ENCODE measurements at places on chromosomes 7 and 10.

GRCh38 chr10:114306116-114306973 lies 67.3 kb downstream of the VWA2 start:
- peak; percentile 73 for DNase-seq

DNA sequence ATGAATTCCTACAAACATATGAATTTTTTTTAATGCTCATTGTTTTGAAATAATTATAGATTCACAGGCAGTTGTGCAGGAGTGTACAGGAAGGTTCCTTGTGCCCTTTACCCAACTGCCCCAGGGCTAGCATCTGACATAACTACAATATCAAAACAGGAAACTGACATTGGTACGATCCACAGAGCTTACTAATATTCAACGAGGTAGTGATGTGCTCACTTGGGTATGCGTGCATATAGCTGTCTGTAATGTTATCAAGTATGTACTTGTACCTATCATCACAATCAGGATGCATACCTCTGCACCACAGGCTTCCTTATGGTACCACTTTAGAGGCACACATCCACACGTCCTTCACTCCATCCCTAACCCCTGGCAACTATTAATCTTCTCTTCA lies 68.3 kb downstream of the BMS1 start:
- peak; percentile 7 for DNase-seq

- DNase-seq: no peak
These were observed 70.0 kb downstream of the CRTAC1 start for GRCh38 chr10:97960269-97961056.

GRCh38 chr10:69757553-69758309 lies 44.0 kb upstream of the COL13A1 start:
- DNase-seq: peak; percentile 63

DNA sequence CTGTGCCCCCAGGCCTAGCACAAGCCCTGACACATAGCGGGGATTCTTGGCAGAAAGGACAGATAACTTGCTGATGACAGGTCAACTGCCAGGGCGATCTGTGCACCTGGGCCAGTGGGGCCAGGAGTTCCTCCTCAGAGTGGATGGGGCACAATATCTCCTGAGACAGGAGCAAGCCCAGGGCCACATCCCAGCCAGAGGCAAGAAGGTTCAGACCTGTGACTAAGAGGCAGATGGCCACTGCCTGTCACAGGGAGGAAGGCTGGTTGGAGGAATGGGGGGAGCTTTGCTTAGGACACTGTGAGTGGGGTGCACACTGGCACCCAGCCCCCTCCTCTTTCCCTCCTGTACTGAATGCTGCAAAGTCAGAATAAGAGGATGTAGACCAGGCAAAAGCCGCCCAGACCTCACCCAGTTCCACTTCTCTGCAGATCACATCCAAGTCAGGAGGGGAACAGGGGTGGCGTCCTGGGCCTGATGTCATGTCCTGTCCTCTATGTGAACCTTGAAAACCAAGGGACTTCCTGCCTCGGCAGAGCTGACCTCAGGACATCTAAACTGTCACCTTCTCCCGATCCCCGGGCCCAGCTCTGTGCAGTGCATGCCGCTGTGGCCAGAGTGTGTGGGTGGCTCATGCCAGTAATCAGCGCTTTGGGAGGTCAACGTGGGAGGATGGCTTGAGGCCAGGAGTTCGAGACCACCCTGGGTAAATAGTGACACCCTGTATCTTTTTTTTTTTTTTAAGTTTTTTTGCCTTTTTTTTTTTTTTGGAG lies 1.3 kb downstream of the GUSB start:
- DNase-seq: no peak

- no peak for DNase-seq
These were observed 86.3 kb downstream of the ALOX5 start for GRCh38 chr10:45460235-45460878.

DNA sequence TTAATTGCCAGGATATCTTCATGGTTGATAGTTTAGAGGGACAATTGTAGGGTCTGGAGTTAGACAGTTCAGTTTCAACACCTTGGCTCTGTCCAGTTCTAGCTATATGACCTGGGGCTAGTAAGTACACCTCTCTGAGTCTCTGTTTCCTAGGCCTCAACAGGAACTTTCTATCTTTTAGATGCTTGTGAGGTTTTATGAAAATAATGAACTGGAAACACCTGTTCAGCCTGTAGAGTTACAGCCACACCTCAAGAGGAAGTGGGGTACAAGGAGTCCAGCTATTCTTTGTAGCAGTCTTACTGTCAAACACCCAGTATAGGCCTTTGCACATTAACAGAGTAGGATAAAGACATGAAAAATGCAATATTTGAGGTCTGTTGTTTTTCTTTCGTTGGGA lies 73.4 kb downstream of the CHRM2 start:
- no peak for DNase-seq

- no peak for DNase-seq
These were observed 125.2 kb downstream of the DOCK4 start for GRCh38 chr7:112080978-112081377.

GRCh38 chr7:31019509-31019908 lies 32.6 kb upstream of the ADCYAP1R1 start:
- DNase-seq: no peak

GRCh38 chr7:17640730-17641377 lies 299.4 kb downstream of the SNX13 start:
- peak; percentile 59 for DNase-seq

- DNase-seq: peak; percentile 48
These were observed 9.1 kb downstream of the TSPAN14 start for GRCh38 chr10:80462981-80463741.

- DNase-seq: no peak
These were observed 12.8 kb downstream of the PRXL2A start for GRCh38 chr10:80421050-80421706.

- peak; percentile 46 for DNase-seq
These were observed 50.3 kb upstream of the SLC29A3 start for GRCh38 chr10:71268758-71269157.

DNA sequence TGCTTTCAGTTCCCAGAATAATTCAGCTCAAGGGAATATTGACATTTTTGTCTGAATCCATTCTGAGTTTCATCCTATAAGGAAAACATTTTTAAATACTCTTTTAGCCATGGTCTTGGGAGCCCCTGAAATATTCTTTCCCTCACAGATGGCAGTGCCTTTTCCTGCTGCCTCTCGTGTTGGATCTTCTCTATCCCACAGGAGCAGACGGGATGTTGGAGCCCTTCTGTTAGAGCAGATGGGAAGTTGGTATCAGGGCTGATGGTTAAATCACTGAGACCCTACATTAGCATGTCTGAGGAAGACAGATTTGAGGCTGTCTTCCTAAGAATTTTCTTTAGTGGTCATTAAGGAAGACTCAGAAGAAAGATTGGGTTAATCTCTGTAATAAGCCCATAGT lies 737.8 kb downstream of the LRMDA start:
- no peak for DNase-seq

DNA sequence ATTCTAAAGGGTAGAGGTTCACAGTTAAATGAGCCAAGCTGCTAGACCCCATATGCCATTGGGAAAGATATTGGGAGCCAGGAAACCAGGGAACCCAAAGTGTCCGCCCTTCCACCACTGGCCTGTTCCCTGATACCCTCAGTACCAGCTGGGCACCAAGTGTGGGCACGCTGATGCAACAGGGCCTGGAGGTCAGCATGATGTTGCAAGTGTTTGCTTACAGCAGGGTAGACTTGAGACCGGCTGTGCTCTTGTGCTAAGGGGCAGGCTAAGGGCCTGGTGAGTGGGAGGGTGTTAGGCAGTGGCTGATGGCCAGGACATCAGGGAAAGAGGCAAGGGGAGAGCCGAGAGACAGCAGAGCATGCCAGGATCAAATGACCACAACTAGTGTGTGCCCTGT lies 21.0 kb upstream of the MYL7 start:
- DNase-seq: peak; percentile 24

GRCh38 chr10:75432176-75432575 lies 752 bp downstream of the LRMDA start:
- DNase-seq: no peak

- no peak for DNase-seq
These were observed 63.7 kb upstream of the LAMB4 start for GRCh38 chr7:108193594-108194498.

DNA sequence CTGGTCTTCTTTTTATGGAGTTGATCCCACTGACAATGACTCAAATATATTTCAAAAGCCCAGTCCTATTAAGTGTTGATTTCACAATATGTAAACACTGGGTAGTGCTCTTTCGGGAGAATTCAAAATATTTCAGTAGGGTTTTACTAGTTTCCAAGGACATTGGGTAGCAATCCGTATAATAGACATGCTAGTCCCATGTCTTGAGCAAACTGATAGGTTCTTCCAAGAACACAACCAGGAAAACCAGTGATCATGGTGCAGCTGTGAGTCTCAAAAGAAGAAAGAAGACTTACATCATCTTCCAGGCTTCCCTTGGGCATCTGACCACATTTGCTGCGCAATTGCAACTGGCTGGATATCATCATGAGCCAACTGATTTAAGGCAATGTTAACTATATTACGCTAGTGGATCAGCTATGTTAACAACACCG lies 59.3 kb upstream of the APBB1IP start:
- peak; percentile 1 for DNase-seq

DNA sequence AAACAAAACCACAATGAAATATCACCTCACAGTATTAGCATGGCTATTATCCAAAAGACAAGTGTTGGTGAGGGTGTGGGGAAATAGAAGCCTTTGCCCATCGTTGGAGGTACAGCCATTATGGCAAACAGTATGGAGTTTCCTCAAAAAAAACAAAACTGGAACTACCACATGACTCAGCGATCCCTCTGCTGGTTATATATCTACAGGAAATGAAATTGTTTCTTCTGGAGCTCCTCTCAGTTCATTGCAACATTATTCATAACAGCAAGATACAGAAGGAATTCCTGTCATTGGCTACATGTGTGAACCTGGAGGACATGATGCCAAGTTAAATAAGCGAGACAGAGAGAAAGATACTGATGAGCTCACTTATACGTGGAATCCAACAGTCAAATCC lies 2.4 kb upstream of the UBE3C start:
- DNase-seq: peak; percentile 81

DNA sequence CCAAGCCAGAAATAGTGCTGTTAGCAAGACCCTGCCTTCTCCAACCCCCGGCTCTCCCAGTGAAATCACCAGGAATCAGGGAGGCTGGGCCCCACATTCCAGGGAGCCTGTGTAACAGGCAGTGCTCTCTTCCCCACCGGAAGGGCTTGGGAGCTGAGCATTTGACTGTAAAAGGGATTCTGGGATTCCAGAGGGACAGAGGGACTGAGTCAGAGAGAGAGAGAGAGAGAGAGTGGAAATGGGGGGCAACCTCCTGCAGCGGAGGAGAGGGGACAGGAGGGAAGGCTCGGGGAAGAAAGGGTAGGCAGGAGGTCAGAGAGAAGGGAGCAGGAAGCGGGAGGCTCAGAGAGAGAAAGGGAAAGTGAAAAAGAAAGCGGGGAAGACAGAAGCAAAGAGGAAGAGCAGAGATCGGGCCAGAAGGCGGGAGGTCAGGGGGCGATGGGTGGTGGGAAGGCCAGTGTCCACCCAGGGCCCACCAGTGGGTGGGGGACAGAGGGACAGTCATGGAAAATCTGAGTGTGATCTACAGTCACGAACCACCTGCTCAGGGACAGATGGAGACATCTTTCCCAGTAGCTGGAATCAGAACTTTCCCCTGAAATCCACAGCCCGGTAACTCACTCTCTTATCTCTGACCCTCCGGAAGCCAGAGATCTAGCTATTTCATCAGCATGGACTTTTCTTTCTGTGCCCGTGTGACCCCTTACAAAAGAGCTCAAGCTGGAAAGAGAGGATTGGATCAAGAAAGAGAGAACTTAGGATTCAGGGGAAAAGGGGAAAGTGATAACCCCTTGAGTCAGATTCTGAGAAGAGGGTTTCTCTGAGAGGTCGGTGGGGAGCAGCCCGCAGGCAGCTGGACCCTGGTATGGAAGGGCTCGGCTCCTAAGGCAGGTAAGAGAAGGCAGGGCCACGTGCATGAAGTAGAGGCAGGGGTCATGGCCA lies 4.6 kb upstream of the SERPINE1 start:
- DNase-seq: peak; percentile 97

- DNase-seq: peak; percentile 72
These were observed 341.7 kb upstream of the SEMA3D start for GRCh38 chr7:85528581-85528980.

- no peak for DNase-seq
These were observed 29.4 kb upstream of the HNRNPH3 start for GRCh38 chr10:68302503-68302823.

- no peak for DNase-seq
These were observed 115.8 kb upstream of the ITGB1 start for GRCh38 chr10:33073641-33074415.

- DNase-seq: no peak
These were observed 119.0 kb upstream of the LANCL2 start for GRCh38 chr7:55246171-55246570.

DNA sequence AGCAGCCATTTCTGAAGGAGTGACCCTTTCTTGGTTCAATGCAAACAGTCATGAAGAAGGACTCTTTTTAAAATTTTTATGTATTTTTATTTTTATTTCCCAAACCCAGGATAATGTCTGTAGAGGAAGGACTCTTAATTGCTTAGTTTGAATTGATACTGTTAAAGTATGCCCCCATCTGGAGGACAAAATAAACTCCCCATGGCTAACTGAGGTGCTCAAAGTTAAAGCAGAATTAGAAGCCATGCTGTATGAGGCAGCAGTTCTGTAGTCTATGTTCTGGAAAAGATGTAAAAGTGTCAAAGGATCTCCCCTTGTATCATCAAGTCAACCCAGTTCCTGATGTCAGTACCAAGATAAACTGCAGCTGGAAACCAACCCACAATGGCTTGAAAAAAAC lies 617.9 kb upstream of the GRM3 start:
- DNase-seq: no peak

DNA sequence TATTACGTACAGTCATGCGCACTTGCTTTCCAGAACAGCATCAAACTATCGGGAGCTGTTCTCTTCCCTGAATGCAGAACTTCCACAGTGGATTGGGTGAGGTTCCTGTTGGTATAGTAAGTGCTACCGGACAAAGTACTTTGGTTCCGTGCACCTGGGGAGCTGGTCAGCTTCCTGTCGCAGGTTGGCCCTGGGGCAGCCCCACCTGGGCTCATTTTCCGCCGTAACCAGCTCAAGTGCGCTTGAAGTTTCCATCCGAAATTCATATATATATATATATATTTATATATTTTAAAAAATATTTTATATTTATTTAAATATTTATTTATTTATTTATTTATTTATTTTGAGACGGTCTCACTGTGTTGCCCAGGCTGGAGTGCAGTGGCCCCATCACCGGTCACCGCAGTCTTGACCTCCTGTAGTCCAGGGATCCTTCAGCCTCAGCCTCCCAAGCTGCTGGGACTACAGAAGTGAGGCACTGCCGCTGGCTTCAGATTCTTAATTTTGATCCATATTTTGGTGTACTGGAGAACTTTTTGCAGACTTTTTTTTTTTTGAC lies 6.5 kb downstream of the SCART1 start:
- no peak for DNase-seq

- peak; percentile 31 for DNase-seq
These were observed 19.4 kb downstream of the COPG2 start for GRCh38 chr7:130649004-130649790.

Data from adipocyte (in vitro differentiated cells).